ENCODE measurements at places on chromosomes 4 and X.

DNA sequence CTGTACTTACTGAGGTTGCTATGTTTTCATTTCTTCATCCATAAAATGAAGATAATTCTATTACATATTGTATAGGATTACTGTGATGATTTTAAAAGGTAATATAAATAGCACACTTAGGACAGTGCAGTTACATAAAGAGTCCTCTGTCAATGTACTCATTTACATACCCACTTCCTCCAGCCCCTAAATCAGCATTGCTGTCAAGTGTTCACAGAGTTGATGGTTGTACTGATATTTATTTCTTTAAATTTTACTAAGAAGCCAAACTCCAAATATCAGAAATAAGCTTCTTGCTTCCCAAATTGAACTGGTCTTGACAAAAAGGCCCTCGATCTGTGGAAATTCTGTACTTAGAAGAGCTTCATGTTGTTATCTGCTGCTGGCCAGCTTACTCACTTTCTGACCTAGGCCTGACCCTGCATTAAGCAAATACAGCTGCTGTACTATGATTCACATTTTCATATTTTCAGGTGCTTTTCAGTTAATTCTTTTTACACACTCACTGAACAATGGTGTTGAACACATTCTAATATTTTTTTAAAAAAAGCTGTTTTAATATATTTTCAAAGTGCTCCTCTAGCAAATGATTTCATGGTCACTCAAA is 259.6 kb downstream of the UNC5C start:
- DNase-seq = no peak

DNA sequence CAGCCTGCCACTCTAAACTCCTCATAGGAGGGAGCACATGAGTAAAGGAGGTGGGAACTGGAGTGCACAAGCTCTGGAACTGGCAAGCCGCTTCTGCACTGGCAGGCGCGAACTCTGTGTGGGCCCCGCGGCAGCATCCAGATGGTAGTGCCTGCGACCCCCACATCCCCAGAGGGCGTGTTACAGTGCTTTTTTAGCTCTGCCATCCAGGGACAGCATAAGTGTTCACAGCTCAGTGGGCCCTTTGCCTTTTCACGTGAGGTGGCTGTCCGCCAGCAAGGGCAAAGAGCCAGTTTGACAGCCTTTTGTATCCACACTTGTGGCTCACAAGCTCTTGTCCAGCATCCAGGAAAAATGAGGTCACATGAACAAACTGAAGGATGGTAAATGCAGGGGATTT is 581.6 kb upstream of the DIAPH2 start:
- DNase-seq = no peak

GRCh38 chr4:183905593-183906488 is 734 bp downstream of the STOX2 start:
- no peak for DNase-seq

- DNase-seq = no peak
Measured at GRCh38 chrX:54178100-54178940, 4.7 kb downstream of the FAM120C start.

DNA sequence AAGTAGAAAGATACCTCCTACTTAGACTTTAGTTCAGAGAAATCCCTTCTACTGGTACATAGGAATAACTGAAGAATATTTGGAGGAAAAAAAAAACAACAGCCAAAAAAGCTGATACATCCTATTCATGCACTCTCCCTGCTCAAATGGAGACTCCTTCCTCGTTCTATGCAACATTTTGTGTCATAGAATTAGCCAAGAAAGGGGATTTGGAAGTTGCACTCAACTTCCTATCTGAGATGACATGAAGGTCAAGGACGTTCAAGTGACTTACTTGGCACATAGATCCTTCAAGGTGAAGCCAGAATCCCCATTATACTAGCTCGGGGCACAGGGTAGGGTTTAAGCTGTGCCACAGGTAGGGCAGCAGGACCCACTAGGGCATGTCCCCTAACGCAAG is 56.2 kb upstream of the S100G start:
- DNase-seq = no peak

Measured in GOT3 (cell line).